ENCODE measurements at places on chromosomes 7 and 10. TPM values are rescaled to one million over a fixed set of nuclear protein-coding genes. Genes with fewer than 3 reads are reported as not detected.

The ZNF107 gene
- 13.0 TPM for total RNA-seq

The ENTPD1 gene
- 49.4 TPM for total RNA-seq

The ACSL5 gene
- total RNA-seq, result 63.7 TPM

The TMEM229A gene
- total RNA-seq, result not detected

The GPR37 gene
- not detected for total RNA-seq

The NODAL gene
- total RNA-seq, result not detected

The FOXI2 gene
- not detected for total RNA-seq

The PPP1R17 gene
- total RNA-seq, result not detected

The TRIM73 gene
- 28.2 TPM for total RNA-seq

The NEUROD6 gene
- not detected for total RNA-seq

The AEBP1 gene
- 4.1 TPM for total RNA-seq

The TUBB8 gene
- not detected for total RNA-seq

DNA sequence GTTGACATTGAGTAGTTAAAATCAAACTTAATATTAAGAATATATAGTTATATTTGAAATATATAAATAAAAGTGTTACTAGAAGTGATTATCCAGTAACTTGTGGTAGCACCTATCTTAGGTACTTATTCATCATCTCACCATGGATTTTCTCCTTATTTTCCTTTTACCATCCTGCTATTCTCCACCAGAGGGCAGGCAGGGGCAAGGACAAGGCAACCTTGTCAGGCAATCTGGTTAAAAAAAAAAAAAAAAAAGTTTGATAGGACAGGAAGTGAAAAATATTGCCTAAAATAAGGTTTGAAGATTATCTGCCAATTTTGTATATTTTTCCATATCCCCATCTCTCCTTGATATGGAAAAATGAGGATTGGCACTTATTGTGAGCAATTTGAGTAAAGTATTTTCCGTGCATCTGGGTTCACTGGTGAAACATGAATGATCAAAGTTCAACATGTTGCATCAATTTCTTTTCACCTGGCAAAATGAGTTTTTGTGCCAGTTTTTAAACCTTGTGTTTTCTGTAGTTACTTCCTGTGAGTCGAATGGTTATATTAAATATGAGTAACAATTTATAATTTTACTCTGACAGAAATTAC lies 256.7 kb downstream of the AGMO start:
- DNase-seq, result no peak

DNA sequence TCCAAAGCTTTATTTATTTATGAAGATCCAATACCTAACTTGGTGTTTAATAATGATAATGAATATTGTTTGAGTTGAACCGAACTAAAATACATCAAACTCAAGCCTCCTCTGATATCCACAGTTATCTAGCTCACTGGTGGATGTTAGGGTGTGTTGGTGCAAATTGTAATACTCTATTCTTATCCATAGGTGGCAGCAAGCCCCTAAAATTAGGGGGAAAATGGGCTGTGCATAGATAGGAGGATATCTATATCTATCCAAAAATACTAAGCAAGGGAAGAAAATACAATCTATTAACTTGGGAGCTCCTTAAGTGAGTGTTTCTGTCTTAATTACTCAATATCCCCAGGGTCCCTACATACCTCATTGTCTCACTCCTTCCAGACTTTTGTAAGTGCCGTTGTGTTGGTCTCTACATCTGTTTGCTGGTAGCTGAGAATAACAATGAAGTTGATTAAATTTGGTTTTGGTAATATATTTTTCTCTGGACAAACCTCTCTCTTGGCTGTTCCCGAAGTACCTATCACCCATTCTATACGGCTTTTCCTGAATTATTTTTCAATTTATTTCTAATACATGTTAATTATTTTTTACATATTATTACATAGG lies 55.0 kb upstream of the VWDE start:
- peak; percentile 1 for DNase-seq

DNA sequence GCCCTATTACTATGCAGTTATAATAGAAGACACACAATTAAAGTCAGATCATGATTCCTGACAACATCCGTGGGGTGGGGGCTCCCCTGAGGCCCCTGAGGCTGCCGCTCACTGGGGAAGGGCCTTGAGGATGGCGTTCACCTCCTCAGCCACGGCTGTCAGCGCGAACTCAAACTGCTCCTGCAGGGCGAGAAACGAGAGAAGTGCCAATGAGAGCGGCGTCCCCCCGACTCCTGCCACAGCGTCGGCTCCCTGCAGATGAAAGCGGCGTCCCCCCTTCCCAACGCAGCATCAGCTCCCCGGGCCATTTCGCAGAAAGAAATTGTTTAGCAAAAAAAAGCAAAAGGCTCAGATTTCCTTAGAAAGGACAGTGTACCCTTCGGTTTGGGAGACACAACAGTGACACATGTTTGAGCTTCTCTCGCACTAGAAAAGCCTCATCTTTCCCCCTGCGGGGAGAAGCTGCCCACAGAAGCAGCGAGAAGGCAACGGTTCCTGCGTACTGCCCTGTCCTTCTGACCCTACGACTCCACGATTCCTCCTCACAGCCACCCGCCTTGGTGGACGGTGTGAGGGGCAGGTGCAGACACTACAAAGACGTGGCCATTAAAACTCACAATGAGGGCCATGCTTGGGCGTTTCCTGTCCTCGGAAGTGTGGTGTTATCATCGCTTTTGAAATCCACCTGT lies 203.9 kb downstream of the DNAJB6 start:
- DNase-seq, result no peak

DNA sequence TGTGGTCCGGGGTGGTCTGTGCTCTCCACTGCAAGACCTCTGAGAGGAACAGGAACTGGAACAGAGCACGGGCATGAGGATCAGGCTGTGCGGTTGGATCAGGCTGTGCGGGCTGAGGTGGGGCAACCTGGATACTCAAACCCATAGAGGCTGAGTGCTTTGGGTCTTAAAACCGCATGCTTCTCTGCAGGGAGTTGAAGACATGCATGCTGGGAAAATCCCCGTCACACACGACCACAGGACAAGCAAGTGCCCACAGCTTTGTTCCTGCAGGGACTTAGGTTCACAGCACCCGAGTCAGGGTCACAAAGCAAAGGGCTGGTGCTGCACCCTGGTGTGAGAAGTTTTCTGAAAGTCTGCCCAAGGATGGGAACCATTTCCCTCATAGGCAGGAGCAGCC lies 221.2 kb downstream of the ZMYND11 start:
- no peak for DNase-seq

DNA sequence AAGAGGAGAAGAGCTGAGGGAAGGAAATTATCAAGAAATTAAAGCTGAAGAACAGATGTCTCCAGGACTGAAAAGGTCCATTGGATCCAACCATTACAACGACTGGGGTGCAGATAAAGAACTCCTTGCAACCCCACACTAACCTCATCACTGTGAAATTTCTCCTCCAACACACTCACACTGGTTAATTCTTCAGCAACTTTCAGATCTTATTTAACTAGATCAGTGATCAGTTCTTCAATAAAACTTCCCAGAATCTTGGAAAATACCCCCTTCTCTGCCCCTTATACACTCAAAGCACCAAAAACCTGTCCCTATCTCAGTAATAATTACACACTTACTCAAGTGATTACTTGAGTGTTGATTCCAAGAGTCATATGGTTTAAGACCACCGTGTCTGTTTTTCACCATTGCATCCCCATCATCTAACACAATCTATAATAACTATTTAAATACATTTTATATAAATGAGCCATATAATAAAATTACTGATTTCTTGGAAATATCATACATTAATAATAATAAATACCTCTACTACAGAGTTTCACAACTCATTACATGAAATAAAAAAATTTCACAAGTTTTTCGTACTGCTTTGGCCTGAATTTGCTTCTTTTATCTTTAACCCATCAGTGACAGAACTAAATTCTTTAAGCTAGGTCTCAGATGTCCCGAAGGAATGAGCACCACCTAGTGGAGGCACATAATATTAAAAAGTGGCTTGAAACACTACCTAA lies 123.7 kb downstream of the MPP7 start:
- DNase-seq, result peak; percentile 53

DNA sequence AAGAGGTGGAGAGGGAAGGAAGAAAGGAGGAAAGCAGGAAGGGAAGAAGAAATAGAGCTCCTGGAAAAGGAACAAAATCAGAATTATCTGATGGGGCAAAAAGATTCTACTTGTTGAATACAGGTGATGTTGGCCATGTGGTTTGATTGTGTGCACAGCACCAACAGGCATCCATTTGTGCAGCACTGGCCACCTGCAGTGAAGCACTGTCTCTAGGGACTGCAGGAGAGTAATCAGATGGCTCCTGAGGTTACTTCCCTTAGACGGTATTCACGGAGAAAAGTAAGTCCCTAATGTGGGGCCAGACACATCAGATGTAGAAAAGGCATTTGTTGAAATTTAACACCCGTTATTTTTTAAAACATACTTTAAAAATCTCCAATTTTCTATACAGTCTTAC lies 135.3 kb upstream of the VIPR2 start:
- DNase-seq, result no peak

DNA sequence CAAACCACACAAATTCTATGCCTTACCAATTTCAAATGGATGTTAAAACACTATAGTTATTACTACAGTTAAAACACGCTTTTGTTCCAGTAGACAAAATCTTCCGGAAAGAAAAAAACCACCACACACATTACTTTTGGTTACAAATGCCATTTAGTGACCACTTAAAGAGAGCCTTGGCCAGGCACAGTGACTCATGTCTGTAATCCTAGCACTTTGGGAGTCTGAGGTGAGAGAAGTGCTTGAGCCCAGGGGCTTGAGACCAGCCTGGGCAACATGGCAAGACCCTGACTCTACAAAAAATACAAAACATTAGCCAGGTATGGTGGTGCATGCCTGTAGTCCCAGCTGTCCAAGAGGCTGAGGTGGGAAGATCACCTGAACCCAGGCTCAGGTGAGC lies 7.2 kb downstream of the TNPO3 start:
- no peak for DNase-seq

- DNase-seq, result no peak
Measured at GRCh38 chr10:5956146-5956936, 21.0 kb downstream of the IL15RA start.

DNA sequence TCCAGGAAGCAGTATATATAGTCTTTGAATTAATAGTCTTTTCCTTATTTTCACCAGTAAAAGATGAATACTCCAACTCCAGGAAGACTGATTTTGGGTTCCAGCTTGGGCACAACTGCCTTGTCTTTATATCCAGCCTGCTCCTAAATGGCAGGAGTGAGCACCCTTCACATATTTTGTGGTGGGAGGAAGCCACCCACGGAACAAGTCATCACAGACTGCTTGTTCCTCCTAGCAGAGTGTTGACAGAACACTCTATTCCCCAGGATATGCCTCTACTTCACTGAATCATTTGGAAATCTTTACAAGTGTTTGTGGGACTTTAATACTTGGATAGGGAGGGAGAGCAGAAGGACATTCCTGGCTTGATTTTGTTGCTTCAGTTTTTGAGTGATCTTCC lies 31.7 kb downstream of the ITPRID1 start:
- DNase-seq, result no peak

DNA sequence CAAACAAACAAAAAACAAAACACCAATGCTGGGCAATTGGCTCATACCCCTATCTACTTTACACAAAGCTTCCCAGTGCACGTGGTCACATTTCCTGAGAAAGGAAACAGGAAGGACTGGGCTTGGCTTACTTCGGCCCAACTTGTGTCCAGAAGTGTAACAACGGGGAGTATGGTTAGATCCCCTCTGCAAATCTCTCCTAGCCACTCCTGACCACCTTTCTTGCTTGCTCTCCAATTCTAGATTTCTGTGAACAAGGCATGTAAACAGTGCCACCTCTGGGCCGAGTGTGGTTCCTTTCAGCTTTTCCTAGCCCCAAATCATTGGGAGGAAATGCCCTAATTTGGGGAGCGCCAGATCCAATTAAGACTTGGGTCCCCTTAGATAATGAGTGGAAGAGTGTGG lies 21.0 kb upstream of the FRAT2 start:
- DNase-seq, result peak; percentile 37

- no peak for DNase-seq
Measured at GRCh38 chr10:10477844-10478243, 539.8 kb upstream of the CELF2 start.

DNA sequence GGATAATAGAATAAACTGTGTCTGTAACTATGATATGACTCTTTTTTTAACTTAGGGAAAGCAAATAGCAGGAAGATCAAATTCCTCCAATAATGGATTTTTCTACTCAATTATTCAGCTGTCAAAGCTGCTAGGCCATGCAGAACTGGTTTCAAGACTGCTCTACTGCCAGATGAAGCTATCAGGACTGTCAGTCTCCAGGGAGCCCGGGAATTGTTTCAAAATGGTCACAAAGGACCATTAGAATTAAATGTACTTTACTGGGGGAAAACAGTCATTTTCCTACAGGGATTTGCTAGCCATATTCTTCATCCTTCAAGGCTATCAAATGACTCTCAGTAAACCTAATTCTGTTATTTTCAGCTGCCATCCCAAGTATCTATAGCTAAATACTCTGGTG lies 276.3 kb downstream of the LHFPL3 start:
- no peak for DNase-seq

- DNase-seq, result no peak
Measured at GRCh38 chr10:89250865-89251408, 638 bp downstream of the LIPA start.

DNA sequence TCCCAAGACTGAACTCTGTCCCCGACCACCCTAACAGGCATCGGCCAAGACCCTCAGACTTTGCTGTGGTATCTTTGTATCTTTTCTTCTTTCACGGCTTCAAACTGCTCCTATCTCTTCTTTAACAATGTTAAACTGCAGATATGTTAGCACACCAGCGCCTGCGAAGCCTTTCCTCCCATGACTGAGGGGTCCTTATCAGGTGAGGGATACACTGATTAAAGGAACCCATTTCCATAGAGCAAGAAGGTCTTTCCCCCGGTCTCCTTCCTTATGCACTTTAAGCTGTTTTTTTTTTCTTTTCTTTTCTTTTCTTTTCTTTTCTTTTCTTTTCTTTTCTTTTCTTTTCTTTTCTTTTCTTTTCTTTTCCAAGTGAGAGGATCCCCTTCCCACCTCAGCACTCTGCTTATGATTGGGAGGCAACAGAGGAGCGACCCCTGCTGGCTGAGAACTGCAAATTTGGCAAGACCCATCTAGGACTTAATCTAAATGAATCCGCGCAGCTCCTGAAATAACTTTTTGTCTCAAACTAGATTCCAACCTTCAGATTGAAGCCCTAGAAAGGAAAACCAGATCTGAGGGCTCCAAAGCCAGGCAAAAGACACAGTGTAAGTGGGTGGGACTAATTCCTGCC lies 109.9 kb downstream of the ITGB8 start:
- DNase-seq, result peak; percentile 18

- DNase-seq, result no peak
Measured at GRCh38 chr7:78018641-78019446, 220.3 kb downstream of the PHTF2 start.

- DNase-seq, result no peak
Measured at GRCh38 chr7:137325927-137326326, 17.6 kb downstream of the PTN start.

- no peak for DNase-seq
Measured at GRCh38 chr7:134140889-134141867, 14.0 kb downstream of the LRGUK start.

Data from CD4-positive, CD25-positive, alpha-beta regulatory T cell (primary cell).